Prostate gland (tissue), 2 donors: ENCODE measurements at places on chromosomes 2 and 18. TPM values are rescaled to one million over a fixed set of nuclear protein-coding genes. Genes with fewer than 3 reads are reported as not detected.

SERPINB10 gene
- 0.55 TPM for total RNA-seq

PDE1A gene
- 6.0 TPM for total RNA-seq

DNA sequence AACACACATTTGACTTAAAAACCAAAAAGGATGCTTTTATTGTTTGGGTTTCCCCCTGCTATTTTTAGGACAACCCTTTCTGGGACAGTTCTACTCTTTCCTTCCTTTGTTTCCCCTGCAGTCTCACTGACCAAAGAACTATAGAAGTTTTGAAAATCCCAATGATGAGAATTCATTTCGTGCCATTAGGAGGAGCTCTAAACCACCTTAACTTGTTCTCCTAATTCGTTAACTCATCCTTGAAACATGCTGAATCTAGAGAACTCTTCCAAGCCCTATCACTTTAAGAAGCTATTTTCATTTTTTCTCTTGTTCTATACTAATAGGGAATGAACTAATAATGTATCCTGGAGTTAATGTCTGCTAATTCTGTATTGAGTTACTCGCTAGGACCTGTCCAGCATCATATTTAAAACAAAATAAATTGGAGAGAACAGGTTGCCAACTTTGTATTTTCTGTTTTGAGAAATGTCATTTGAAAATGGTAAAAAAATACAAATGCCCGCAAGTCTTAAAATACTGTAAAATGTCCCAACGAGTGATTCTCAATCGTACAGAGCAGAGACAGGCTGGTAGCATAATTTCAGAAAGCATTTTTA lies 62.9 kb downstream of the AFTPH start:
- no peak for DNase-seq

LAMA1 gene
- total RNA-seq = 59.6 TPM

LIMS4 gene
- total RNA-seq = not detected

MAP3K19 gene
- not detected for total RNA-seq

DNA sequence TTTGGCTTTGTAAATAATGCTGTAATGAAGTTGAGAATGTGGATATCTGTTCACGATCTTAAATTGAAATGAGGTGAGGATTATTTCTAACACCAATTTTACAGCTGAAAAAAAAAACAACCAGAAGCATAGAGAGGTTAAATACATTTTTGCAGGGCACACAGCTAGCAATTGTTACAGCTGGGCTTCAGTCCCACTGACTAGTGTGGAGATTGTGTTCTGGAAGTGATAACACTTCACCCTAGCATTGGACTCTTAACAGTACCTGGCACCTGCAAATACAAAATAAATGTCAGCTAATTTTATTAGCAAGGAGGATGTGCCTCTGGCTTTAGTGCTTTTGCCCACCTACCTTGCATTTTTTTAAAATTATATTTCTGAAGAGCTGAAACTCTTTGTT lies 28.8 kb downstream of the CAVIN2 start:
- DNase-seq = no peak

GRCh38 chr18:44602845-44603244 lies 77.8 kb upstream of the SETBP1 start:
- no peak for DNase-seq

- DNase-seq = no peak
Observed at GRCh38 chr2:10519394-10519740, 71.2 kb upstream of the ODC1 start.

CSRNP3 gene
- 4.0 TPM for total RNA-seq

GRCh38 chr2:60839126-60839813 lies 42.1 kb upstream of the REL start:
- DNase-seq = no peak

PCARE gene
- not detected for total RNA-seq

- DNase-seq = no peak
Observed at GRCh38 chr2:237698358-237698694, 70.9 kb downstream of the LRRFIP1 start.

GRCh38 chr2:121291251-121291580 lies 6.2 kb upstream of the TFCP2L1 start:
- no peak for DNase-seq

- DNase-seq = no peak
Observed at GRCh38 chr2:8506746-8507145, 175.1 kb upstream of the ID2 start.

GRCh38 chr2:159176555-159176954 lies 109.9 kb downstream of the WDSUB1 start:
- no peak for DNase-seq

FAM228A gene
- 0.55 TPM for total RNA-seq

- no peak for DNase-seq
Observed at GRCh38 chr18:58541789-58542425, 87.0 kb downstream of the ALPK2 start.

DNA sequence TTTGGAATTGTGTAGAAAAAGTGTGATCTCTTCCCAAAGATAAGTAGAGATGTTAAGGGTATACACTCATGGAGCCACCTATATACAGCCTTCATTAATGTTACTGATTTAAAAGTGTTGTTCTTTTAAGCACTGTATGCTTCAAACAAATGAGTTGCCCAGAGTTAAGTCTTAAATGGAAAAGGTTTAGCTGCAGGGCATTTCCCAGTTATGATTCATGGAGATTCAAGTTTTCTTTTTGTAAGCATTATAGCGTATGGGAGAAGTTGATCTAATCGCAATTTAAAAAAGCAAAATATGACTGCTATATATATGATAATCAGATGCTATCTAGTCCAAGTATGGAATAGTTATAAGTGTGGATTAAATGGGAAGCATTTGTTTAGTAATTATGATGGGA lies 4.8 kb downstream of the PDK1 start:
- no peak for DNase-seq

LOXHD1 gene
- not detected for total RNA-seq

- DNase-seq = no peak
Observed at GRCh38 chr2:163856941-163857340, 121.1 kb upstream of the FIGN start.

GRCh38 chr2:240127911-240128607 lies 8.0 kb downstream of the COPS9 start:
- no peak for DNase-seq

GRCh38 chr2:149027590-149028250 lies 10.8 kb upstream of the LYPD6B start:
- DNase-seq = no peak
